ENCODE measurements at places on chromosomes 7 and 10. TPM values are rescaled to one million over a fixed set of nuclear protein-coding genes. Genes with fewer than 3 reads are reported as not detected.

Gene TRIM50
- total RNA-seq: 0.32 TPM

Gene SPDYE9
- total RNA-seq: not detected

Gene MAT1A
- total RNA-seq: 0.19 TPM

Gene LBX1
- total RNA-seq: not detected

Gene ACTA2
- 75.2 TPM for total RNA-seq

Gene PTPRN2
- total RNA-seq: 1.6 TPM

DNA sequence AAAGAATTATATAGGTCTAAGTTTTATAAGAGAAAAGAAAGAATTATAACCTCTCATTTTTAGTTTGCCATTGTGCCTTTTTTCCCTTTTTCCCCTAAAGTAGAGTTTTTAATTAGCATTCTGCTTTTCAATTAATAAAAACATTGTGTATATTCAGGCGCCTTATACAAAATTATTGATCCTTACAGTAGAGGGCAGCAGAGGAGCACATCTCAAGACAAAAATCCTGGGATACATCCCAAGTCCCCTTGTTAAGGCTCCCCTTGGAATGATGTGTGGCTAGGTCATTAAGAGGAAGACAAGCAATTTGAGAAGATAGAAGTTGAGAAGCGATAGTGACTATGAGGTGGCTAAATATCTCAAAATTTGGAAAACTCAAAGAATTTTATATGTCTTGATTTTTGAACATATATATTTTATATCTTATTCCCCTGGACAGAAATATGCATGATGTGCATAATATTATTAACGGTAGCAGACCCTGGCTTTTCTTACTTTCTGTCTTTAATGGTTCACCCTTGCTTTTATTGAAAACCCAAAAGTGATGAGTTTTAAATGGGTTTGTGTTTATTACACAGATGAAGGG lies 19.1 kb upstream of the TPK1 start:
- DNase-seq: no peak

GRCh38 chr7:139613971-139614411 lies 90.5 kb downstream of the CLEC2L start:
- no peak for DNase-seq

DNA sequence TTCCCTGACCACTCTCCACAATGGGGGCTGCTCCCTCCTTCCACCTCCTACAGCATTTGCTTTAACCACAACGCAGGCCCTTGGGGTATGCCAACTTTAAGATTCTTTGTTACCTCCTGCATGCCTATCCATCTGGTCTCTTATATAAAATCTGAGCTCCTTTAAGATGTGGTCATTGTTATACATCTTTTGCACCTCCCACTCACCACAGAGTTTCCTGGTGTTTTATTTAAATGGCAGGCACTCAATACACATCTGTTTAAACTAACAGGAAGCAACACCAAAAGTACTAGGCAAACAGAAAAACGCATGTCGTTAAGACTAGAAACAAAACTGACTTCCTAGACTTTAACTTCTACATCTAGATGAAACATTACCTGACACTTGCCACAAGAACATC lies 36.3 kb downstream of the SLC25A13 start:
- DNase-seq: no peak

GRCh38 chr10:6204341-6205191 lies 1.8 kb downstream of the PFKFB3 start:
- peak; percentile 76 for DNase-seq

GRCh38 chr7:73521636-73522104 lies 423 bp downstream of the BAZ1B start:
- peak; percentile 81 for DNase-seq

DNA sequence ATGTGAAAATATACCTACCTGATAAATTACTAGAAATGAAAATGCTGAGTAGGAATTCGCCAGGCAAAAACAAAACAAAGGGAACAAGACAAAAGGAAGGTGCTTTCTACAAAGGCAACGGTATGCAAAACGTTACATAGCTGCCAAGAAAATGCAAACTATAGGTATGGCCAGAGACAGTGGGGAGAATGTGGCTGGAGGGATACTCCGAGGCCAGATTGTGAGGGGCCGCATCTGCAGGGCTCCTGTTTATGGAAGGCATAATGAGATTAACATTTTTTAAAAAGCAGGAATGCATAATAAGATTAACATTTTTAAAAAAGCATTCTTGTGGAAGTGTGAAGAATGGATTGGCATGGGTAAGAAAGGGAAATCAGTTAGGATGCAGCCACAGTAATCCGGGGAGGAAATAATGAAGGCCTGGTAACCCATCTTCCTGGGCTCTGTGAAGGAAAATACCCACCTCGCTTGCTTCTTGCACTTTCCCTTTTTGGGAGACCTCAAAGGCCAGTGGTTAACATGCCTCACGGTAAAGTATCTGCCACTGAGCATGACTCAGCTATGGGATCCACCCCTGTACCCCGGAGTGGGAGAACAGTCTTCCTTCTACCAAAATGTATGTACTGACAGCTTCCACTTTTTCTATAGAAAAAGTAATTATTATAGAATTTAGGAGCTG lies 145.8 kb upstream of the LRRN3 start:
- DNase-seq: no peak

GRCh38 chr10:112819231-112819630 lies 130.8 kb upstream of the TCF7L2 start:
- DNase-seq: no peak

GRCh38 chr7:12423997-12424745 lies 20.5 kb upstream of the VWDE start:
- no peak for DNase-seq

- DNase-seq: no peak
These were observed 43.4 kb downstream of the DNMBP start for GRCh38 chr10:99966306-99966705.

DNA sequence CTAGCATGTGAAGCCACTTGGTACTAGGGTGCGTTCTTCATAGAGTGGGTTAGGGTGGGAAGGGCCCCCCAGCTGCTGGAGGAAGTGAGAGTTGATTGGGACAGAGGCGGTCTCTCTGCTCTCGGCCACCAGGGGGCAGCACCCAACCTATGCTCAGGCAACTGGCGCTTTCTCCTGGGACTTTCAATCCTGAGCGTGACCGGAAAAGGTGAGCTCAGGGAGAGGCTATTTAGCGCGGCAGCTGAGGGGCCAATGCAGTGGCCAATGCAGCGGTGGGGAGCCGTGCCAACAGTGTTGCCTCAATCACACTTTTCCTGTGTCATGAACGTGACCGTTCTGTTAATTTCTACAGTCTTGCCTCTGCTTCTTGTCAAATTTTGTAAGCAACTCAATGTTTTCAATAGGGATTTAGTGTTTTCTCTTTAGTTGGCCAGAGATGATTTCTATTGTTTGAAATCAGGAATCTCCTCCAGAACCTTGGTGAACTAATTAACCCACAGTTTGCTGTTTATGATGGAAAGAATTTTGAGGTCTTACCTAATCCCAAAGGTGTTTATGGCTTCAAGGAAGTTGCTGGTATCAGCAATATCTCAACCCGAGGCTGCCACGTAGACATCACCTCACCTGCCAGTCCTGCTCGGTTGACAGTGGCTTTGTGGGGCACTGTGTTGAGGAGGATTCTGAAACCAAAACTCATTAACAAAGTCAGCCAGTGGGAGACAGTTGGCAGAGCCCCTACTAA lies 67.9 kb upstream of the PDZD8 start:
- peak; percentile 85 for DNase-seq

GRCh38 chr7:57201895-57202210 lies 69.6 kb upstream of the ZNF479 start:
- DNase-seq: no peak

GRCh38 chr10:470339-471003 lies 219.0 kb downstream of the DIP2C start:
- no peak for DNase-seq

DNA sequence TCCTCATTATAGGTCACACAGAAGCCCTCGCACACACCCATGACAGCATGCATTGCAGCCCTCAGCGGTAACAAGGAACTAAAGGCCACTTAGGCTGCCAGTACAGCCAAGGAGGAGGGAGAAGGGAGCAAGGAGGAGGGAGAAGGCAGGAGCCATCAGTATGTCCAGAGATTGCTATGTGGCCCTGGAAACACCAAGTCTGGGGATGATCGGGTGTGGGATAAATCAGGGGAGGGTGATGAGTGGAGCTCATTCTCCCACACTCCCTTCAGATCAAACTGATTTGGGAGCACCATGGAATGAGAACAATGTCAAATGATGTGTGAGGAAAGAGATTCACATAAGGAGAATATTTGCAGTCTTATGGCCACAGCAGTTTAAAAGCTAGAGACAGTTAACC lies 350.9 kb downstream of the TNS3 start:
- no peak for DNase-seq

DNA sequence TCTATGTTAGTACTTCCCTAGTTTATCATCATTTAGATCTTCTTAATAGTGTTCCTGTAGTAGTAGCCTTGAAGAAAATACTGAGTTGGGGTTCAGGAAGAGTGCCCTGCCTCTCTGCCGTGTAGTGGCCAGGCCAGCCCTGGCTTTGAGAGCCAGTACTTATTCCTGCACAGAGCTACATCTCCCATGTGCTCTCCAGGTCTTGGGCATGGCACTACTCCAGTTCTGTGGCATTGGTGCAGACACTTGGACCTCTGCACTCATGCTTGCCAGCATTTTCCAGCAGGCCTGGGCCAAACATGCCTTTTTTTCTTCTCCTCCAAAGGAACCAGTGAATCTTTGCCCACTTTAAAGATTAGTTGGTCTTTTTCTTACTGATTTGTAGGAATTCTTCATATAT lies 5.3 kb downstream of the GNG11 start:
- peak; percentile 20 for DNase-seq

GRCh38 chr7:158827411-158828132 lies 1.7 kb downstream of the ESYT2 start:
- DNase-seq: no peak

DNA sequence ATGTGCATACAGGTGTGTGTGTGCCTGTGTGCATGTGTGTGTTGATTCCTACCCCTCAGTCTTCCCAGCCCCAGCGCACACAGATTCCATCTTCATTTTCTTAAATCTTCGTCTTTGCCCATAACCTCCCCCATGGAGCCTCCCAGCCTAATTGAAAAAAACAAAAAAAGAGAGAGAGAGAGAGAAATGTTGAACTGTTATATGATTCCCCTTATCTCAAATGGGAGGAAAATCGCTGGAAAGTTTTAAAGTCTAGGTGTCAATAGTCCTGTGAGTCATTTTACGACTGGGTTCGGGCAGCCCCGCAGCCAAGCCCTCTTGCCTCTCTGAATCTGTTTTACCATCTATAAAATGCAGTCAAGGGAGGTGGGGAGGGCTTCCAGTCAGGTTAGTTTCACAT lies 60.9 kb downstream of the SPOCK2 start:
- no peak for DNase-seq
